ENCODE measurements at places on chromosomes 6 and 20. TPM values are rescaled to one million over a fixed set of nuclear protein-coding genes. Genes with fewer than 3 reads are reported as not detected.

GRCh38 chr20:61875221-61875885 is 190.3 kb downstream of the TAF4 start:
- DNase-seq, result no peak

DNA sequence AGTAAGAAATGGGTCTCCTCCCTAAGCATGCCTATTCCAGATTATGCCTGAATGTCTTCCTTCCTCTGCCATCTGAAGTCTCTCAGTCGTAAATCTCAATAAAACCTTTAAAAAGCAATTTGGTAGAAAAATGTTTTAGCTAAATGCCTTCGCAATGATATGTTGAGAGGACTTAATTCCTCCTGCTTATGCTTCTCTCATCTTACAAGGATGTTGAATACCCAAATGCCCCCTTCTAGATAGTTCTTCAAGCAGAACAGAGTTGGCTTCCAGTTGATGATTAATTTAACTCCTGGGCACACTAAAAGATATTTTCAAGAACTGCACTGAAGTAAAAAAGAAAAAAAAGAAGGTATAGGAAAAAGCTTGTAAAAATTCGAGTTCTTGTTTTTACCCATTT is 275.0 kb upstream of the SPTLC3 start:
- peak; percentile 74 for DNase-seq

GRCh38 chr6:116330511-116330910 is 40.2 kb upstream of the DSE start:
- no peak for DNase-seq

DNA sequence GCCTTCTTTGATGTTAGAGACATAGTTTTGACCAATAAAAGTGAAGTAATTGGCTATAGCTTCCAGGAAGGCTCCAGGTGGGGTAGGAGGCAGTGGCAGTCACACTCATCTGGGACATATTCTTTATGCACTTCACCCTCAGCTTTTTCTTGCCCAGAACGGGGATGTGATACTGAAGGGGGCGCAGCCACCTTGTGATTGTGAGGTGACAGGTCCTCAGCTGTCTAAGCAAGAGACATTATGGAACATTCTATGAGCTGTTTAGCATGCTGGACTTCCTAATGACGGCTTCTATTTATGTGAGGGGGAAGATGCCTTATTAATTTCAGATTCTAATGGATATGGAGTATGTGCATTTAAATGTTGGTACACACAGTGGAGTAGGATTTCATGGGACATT is 151.3 kb upstream of the ZFP64 start:
- DNase-seq, result no peak

DNA sequence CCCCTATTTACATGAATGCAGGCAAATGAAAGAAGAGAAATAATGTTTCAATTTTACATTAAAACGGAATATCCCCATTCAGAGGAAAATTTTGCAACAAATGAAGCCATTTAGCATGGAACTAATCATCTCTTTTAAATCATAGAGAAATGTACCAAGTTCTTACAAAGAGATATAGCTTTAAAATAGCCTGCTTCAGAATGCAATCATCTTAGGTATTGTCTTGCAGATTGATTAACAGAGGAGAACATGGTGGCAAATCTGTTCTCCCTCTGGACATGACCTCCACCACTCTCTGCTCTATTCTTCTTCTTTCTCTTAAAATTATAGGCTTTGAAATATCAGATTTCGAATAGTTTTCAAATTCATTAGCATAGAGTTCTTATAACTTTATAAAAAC is 155.7 kb upstream of the DTNBP1 start:
- no peak for DNase-seq

GRCh38 chr6:34144581-34145160 is 1.2 kb downstream of the GRM4 start:
- no peak for DNase-seq

GRCh38 chr6:106064756-106065155 is 21.4 kb upstream of the PRDM1 start:
- DNase-seq, result no peak

GRCh38 chr6:135955099-135955498 is 103.6 kb downstream of the PDE7B start:
- no peak for DNase-seq

Gene OLIG3
- total RNA-seq, result not detected

Gene LY6G6F
- not detected for total RNA-seq

Gene NCOA5
- total RNA-seq, result 3.4 TPM

Gene BCAS1
- 4.3 TPM for total RNA-seq

Gene ZHX3
- 11.6 TPM for total RNA-seq
